Cardiac muscle cell (in vitro differentiated cells and primary cell): ENCODE measurements at places on chromosomes 1 and 21. TPM values are rescaled to one million over a fixed set of nuclear protein-coding genes. Genes with fewer than 3 reads are reported as not detected.

DNA sequence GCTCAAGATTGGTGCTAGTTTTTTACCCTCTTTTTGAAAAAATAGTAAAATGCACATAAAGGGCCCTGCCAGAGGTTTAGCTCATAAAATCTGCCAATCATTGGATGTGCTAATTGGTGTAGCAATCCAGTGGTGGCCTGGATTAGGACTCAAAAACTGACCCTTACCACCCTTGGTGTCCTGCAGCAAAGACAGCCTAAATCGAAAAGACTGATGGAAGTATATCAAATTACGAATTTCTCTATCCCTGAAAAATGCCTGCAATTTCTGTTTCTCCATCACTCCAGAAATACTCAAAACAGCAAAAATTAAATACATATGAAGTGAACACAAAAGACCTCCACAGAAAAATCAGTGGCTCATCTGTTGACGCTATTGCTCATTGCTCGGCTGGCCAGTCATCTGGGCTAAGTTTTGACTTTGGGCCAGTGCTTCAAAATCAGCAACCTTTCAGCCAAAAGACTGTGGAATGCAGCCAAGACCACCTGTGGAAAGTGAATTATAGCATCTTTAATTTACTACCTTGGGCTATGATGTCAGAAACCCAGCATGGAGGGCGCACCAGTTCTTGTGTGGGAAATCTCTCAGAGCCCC lies 30.0 kb downstream of the WLS start:
- no peak for DNase-seq
- H3K36me3 ChIP-seq = no peaks in the 10 kb centered on the region
- H3K4me1 ChIP-seq = peaks cover 45% of the 10 kb centered on the region
- no peak overlapping the region for H3K4me3 ChIP-seq
- H3K27ac ChIP-seq = no peak overlapping the region
- no peaks in the 10 kb centered on the region for H3K27me3 ChIP-seq

GRCh38 chr1:167929725-167930124 lies 6.8 kb upstream of the DCAF6 start:
- H3K27me3 ChIP-seq = no peaks in the 10 kb centered on the region
- no peaks in the 10 kb centered on the region for H3K36me3 ChIP-seq
- H3K4me3 ChIP-seq = no peak overlapping the region
- DNase-seq = no peak

DNA sequence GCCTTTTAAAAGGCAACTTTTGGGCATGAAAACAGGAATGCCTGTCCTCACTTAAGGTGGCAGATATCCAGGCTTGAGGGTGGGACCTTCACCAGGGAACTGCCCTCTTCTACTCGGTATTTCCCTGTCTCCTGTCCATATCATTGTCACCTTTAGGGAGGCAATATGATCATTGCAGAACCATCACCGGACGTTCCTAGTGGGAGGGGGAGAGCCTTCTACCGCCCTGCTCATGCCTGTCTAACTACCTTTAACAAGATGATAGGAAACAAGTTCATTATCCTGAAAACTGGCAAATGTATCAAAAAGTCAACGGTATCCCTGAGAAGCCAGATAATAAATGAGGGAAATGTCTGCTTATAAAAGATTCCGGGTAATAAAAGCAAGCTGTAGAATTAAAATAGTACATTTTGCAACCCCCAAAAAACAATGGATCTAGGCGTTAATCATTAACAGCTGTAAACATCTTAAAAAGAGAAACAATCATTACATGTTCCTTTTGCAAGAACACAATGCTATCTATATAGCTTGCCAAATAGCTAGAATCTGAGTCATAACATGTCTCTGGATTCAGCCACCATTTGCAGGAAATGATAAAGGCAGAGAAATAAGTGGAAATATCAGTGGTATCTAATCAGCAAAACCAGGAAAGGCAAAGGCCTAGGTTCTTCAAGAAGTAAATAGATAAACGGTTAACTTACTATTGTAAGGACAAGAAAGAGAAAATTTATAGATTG lies 852.9 kb upstream of the ADGRL4 start:
- no peak overlapping the region for H3K4me3 ChIP-seq
- no peak overlapping the region for H3K27ac ChIP-seq
- H3K36me3 ChIP-seq = no peaks in the 10 kb centered on the region
- no peaks in the 10 kb centered on the region for H3K27me3 ChIP-seq
- no peak for DNase-seq
- no peaks in the 10 kb centered on the region for H3K4me1 ChIP-seq

The EDN2 gene
- polyA plus RNA-seq = 1.8 TPM in 2 replicates

The FCRL6 gene
- polyA plus RNA-seq = not detected in 2 replicates
